Lung microvascular endothelial cell (primary cell): ENCODE measurements at places on chromosomes 2 and 18. TPM values are rescaled to one million over a fixed set of nuclear protein-coding genes. Genes with fewer than 3 reads are reported as not detected.
A peak's percentile ranks its signal among the peaks of the same experiment; 100 is the strongest.

DNA sequence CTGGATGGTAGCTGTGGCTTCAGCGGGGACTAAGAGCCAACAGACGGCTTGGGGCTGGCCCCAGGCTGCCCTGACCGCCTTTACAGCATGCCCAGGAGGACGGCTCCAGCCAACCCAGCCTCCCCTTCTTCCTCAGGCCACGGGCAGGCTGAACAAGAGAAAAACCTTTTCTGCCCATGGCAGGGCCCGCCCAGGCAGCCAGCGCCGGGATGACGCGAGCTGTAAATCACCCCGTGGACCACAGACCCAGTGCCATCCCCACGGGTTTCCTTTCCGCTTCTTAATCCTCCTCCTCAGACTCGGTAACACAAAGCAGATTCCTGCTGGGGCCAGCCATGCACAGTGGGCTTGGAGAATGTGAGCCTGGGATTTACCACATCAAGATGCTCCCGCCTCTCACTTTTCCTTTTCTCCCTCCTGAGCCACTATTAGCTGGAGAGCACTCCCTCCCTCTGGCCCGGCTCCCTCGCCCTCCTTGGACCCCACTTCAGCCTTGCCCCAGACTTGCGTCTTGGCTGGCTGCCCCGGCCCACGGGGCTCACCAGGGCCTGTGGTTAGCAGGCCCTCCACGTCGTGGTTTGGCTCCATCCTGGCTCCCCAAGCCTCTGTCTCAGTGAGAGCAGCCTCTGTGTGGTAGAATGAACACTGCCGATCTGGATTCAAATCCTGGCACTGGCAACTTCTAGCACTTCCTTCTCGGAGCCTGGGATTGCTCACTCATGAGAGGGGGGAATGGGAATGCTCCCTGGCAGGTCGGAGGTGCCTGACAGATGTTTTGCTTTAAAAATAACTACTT is 31.4 kb downstream of the ATOH8 start:
- DNase-seq, result no peak

Gene CKAP2L
- 0.60 and 2.0 TPM in 2 replicates for total RNA-seq

Gene TSPYL6
- not detected in 2 replicates for total RNA-seq

Gene FTCDNL1
- 0.40 and 0.44 TPM in 2 replicates for total RNA-seq

DNA sequence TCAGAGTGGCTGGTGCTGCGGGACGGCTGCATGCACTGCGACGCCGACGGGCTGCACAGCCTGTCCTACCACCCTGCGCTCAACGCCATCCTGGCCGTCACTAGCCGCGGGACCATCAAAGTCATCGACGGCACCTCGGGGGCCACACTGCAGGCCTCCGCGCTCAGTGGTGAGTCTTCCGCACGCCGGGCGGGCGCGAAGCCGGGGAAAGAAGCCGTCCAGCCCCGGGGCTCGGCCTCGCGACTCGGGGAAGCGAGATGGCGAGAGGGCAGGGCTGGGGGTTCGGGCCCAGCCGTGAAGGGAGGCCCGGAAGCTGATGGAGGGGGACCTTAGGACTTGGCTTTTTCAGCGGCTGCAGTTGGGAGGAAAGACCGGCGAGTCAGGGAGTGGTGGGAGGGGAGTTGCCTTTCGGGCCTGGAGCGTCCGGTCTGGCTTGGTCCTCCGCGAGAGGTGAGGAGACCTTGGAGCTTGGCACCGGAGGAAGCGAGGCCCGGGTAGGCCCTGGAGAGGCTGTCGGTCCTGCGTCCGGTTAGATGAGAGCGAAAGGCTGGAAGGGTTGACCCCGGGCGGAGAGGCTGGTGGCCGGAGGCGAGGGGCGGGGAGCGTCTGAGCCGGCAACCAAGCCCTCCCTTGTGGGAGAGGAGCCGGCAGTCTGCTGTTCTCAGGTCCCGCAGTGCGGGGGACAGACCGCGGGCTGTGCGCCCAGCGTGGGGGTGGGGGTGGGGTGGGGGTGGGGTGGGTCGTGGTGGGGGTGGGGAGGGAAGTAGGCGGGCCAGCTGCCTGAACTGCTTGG is 691 bp downstream of the BIRC6 start:
- peak; percentile 57 for DNase-seq

Gene IL1RL1
- 0.40 and 1.3 TPM in 2 replicates for total RNA-seq

GRCh38 chr2:86225581-86225980 is 26.3 kb downstream of the MRPL35 start:
- peak; percentile 95 for DNase-seq

Gene RSAD2
- 0.20 and 0.22 TPM in 2 replicates for total RNA-seq

Gene GCKR
- 0.22 TPM in 1 of 2 replicates, not detected in the other for total RNA-seq

- no peak for DNase-seq
Measured at GRCh38 chr2:68371581-68371980, 6.5 kb downstream of the PLEK start.

- no peak for DNase-seq
Measured at GRCh38 chr2:34388446-34388845, 789.3 kb upstream of the FAM98A start.

Gene POTEC
- total RNA-seq, result not detected in 2 replicates

Gene BZW1
- 392 and 474 TPM in 2 replicates for total RNA-seq

DNA sequence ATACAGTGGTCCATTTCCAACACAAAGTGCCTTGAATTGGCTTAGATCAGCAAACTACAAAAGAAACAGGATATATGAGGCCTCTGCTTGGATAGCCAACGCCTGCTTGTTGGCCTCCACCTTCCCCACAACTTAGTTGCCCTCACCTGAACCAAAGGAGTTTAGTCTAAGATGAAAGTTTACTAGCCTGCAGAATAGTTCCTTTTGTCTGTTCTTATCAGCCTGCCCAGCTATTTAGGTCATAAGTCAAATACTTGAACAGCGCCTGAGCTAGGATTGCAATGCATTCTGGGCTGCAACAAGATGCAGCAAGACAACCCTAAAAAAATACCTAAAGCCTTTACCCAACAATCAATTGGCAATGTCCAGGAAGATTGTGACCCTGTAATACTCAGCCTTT is 13.1 kb upstream of the EPG5 start:
- DNase-seq, result no peak

Gene RHBDD1
- total RNA-seq, result 4.6 and 13.7 TPM in 2 replicates

- DNase-seq, result no peak
Measured at GRCh38 chr18:4960578-4960977, 236.5 kb downstream of the AKAIN1 start.

- peak; percentile 88 for DNase-seq
Measured at GRCh38 chr2:60555066-60555782, 1.8 kb upstream of the BCL11A start.

Gene MAP3K19
- total RNA-seq, result not detected in 2 replicates

- DNase-seq, result no peak
Measured at GRCh38 chr18:59929621-59930295, 30.0 kb downstream of the PMAIP1 start.

Gene BMP10
- total RNA-seq, result not detected in 2 replicates

GRCh38 chr18:73742957-73743356 is 404.7 kb downstream of the FBXO15 start:
- no peak for DNase-seq

DNA sequence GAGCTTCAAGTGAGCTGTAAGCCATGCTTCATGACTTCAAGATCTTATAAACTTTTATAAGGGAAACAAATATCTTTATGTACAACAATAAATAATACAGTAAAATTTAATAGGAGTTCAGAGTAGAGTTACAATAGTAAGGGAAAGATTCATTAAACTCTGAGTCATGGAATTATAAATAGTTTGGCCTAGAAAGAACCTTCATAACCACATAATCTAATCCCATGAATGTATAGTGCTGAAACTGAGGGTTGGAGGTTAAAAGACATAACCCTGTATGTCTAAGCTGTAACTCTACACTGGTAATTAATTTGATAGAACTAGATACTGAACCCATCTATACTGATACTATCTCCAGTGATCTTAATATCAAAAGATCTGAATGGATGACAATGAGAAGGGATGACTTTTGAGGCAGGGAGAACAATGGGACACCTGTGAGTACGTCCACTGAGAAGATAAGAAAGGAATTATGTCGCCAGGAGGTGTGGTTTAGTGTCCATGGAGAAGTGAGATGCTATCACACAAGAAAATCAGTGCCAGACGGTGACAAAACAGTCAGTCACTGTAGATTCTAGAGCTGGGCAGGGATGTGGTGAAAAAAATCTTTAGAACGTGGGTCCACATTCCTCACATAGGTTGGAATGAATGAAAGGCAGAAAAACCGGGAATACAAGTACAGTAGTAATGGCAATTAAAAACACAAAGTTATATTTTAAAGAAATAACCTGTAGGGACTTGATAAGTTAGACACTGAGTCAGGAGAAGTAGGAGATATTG is 1.1 kb downstream of the IL1F10 start:
- no peak for DNase-seq

GRCh38 chr18:45320724-45321123 is 294.6 kb upstream of the SLC14A2 start:
- DNase-seq, result no peak

DNA sequence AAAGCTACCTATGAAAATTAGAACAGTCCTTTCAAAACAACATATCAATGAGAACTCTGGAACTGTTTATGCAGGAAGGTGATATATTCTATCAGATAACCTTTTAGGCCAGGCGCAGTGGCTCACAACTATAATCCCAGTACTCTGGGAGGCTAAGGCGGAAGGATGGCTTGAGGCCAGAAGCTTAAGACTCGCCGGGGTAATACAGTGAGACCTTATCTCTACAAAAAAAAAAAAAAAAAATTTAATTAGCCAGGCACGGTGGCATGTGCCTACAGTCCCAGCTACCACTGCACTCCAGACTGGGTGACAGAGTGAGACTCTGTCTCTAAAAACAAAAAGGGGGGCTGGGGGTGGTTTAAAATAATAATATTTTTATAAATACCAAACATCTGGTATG is 77.9 kb downstream of the OSBPL1A start:
- no peak for DNase-seq

Gene NRBP1
- 71.9 and 79.0 TPM in 2 replicates for total RNA-seq

DNA sequence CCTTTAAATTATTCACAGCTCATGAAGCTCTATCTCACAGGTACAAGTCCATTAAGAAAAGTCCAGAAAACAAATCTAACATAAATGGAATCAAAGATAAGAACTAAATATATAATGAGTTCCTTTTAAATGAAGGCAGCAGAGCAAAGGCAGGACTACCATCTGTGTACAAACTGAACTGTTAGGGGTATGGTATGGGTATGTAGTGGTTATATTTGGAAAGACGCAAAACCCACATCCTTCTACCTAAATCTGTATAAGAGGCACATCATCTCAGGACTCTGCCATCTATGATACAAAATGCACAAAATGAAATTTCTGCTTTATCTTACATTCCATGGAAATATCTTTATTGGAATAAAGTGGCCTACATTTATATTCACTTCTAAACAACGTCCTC is 59.9 kb downstream of the PDE11A start:
- no peak for DNase-seq

Gene HOXD12
- not detected in 2 replicates for total RNA-seq

- no peak for DNase-seq
Measured at GRCh38 chr2:35204323-35204722, 1151.3 kb upstream of the CRIM1 start.

GRCh38 chr2:215145611-215146010 is 7.2 kb upstream of the ABCA12 start:
- no peak for DNase-seq

GRCh38 chr2:59713577-59713976 is 839.9 kb downstream of the BCL11A start:
- DNase-seq, result no peak

DNA sequence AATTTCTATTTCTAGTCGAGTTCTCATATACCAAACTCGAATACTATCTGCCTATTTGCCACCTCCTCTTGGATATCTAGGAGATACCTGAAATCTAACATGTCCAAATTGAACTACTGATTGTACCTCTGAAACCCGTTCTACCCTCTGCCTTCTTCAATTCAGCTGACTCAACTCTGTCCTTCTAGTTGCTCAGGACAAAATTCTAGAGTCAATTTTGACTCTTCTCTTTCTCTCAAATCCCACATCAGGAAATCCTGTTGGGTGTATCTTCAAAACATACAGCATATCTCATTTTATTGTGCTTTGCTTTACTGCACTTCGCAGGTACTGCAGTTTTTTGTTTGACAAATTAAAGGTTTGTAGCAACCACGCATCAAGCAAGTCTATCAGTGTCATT is 137.8 kb downstream of the ZAP70 start:
- no peak for DNase-seq
